Stimulated activated CD4-positive, alpha-beta T cell treated with anti-CD3 and anti-CD28 coated beads, Interleukin-1b, Interleukin-23, amount 100 ng/mL, for 48 hours (primary cell): ENCODE measurements at places on chromosomes 12 and 14.

- peak; percentile 8 for DNase-seq
Measured at GRCh38 chr12:101455685-101456084, 19.5 kb upstream of the SPIC start.

DNA sequence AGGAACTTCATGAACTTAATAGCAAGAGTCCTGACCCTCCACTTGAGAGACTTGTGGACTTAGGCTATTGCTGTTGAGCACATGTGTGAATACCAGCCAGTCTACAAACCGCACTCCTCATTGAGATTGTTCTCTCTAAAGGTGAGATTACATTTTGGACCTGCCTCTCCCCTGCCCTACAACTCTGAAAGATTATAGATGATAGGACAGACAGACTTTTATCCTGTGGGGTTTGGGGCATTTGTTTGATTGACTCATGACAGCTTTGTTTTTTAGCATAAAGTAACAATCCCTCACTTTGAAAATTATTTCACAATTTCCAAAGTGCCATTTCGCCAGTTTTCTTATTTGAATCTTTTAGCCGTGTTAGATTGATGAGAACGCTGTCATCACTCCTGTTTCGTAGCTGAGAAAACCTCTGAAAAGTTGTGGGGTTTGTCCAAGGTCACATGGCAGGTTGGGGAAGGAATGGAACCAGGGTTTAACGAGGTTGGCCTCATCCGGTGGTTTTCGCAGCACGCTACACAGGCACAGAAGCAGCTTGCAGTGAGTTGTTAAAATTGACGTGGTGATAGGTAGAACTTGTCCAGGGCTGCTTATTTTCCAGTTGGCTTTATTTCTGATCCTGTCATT is 836 bp downstream of the EVL start:
- peak; percentile 85 for DNase-seq

DNA sequence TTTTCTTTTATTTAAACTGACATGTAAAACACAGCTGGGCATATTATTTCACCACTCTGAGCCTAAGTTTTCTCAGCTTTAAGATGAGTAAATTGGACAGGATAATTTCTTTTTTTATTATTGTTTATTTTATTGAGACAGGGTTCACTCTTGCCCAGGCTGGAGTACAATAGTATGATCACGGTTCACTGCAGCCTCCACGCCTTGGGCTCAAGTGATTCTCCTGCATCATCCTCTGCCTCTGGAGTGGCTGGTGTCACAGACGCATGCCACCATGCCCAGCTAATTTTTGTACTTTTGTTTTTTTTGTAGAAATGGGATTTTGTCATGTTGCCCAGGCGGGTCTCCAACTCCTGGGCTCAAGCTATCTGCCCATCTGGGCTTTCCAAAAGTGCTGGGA is 12.7 kb downstream of the BMAL2 start:
- DNase-seq = no peak

DNA sequence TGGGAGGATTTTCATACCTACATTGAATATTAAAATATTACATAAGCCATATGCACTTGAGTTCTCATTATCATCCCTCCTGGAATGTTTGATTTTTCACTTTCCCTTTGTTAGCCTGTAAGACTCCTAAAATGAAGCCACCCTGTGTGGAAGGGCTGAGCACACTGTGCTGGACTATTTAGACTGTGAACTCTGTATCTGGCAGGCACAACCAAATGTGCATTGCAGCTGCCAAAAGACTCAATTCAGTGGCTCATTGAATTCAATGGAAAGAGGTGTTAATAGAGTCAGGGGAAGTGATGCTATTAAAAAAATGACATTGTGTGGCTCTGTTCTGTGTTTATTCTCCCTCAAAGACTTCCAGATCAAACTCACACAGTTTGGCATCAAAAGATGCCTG is 111.1 kb downstream of the SMOC1 start:
- no peak for DNase-seq
